ENCODE measurements at places on chromosomes 11 and 22.

- DNase-seq, result no peak
These were observed 77.6 kb downstream of the MYO7A start for GRCh38 chr11:77205467-77206263.

- DNase-seq, result no peak
These were observed 1.8 kb upstream of the AIFM3 start for GRCh38 chr22:20965104-20965887.

GRCh38 chr11:65448418-65449105 is 26.0 kb downstream of the NEAT1 start:
- DNase-seq, result no peak

DNA sequence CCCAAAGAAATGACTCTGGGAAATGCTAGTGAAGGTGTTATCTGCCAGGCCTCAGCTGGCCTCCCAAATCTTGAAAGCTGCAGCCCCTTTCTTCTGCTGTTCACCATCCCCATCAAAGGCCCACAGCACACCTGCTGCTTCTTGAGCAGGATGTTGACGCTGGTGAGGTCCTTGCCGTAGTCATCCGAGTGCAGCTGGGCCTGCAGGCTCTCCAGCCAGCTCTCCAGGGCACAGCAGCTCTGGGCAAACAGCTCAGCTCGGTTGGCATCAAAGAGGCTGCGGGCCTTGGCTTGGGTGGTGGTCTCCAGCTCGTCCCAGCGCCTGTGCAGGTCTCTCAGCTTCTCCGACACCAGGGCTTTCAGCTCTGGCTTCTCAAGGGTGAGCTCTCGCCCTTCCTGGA is 18.5 kb upstream of the RBM4B start:
- DNase-seq, result no peak

DNA sequence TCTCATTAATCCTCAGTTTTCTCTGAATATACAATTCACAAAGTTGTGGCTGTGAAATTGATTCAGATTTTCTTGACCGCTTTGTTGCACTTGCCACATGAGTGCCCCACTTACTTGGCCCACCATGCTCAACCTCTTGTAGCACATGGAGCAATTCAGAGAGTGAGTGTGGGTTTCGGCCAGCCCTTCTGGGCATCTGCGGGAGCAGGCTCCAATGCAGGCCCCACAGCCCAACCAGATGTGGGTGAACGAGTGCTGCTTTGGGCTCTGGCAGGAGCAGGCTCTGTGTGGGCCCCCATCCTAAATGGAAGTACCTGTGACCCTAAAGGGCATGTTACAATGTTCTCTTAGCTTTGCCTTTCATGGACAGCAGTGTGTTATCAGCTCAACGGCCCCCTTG is 2338.6 kb downstream of the LRRC4C start:
- no peak for DNase-seq

GRCh38 chr11:47987310-47987709 is 7.0 kb downstream of the PTPRJ start:
- DNase-seq, result no peak

DNA sequence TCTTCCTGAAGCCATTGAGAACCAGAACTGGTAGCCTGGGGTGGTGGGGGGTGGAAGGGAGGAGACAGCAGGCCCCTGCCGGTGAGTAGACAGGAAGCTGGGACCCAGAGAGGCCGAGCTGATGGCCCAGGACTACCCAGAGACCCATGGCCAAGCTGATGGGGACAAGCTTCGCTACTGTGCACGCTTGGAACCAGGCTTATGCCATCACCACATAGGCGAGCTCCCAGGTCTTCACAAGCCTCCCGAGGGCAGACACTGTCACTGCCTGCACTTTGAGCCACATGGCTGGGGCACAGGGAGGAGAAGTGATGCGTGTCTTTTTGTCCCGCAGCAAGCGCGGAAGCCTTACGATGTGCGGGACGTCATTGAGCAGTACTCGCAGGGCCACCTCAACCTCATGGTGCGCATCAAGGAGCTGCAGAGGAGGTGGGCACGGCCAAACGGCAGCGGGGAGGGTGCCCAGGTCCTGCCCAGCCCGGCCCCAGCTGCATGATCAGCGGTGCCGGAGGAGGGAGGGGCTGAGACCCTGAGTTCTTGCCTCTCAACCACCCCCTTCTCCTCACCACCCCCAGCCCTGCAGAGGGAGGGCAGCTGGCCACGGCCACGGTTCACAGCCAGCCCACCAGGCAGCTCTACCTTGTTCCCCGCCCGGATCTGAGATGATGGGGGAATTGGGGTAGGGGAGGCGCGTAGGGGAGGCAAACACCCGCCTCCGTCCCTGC is 76.0 kb upstream of the KCNQ1OT1 start:
- no peak for DNase-seq

GRCh38 chr11:11324090-11324489 is 29.0 kb downstream of the CSNK2A3 start:
- DNase-seq, result no peak

DNA sequence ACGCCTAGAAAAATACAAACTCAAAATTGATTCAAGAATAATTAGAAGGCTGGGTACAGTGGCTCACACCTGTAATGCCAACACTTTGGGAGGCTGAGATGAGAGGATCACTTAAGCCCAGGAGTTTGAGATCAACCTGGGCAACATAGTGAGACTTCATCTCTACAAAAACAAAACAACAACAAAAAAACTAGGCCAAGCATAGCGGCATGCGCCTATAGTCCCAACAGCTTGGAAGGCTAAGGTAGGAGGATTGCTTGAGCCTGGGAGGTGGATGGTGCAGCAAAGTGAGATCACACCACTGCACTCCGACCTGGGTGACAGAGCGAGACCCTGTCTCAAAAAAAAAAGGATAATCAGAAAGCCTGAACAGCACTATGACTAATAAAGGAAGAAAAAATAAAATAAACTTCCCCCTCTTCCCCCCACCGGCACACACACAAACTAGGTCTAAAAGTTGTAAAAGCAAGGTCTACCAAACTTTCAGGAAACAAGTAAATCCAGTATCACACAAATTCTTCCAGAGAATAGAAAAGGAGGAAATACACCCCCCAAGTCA is 35.8 kb downstream of the RRAS2 start:
- no peak for DNase-seq

DNA sequence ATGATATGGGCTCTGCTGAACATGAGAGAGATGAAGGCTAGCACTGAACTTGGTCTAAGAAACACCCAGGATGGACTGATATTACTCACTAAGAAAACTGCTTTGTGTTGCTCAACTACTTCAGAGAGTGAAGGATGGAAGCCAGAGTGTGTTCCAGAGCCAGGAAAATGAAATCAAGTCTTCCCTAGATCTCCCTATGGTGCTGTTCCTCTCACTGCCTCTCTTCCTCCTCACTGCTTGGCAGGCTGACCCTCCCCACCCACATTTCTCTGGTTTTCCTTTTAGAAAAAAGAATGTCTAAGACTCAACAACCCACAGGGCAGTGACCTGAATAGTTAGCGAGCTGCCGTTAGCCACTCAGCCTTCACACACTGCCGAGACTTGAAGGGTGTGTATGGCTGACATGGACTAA is 65.6 kb downstream of the CCDC81 start:
- peak; percentile 41 for DNase-seq

DNA sequence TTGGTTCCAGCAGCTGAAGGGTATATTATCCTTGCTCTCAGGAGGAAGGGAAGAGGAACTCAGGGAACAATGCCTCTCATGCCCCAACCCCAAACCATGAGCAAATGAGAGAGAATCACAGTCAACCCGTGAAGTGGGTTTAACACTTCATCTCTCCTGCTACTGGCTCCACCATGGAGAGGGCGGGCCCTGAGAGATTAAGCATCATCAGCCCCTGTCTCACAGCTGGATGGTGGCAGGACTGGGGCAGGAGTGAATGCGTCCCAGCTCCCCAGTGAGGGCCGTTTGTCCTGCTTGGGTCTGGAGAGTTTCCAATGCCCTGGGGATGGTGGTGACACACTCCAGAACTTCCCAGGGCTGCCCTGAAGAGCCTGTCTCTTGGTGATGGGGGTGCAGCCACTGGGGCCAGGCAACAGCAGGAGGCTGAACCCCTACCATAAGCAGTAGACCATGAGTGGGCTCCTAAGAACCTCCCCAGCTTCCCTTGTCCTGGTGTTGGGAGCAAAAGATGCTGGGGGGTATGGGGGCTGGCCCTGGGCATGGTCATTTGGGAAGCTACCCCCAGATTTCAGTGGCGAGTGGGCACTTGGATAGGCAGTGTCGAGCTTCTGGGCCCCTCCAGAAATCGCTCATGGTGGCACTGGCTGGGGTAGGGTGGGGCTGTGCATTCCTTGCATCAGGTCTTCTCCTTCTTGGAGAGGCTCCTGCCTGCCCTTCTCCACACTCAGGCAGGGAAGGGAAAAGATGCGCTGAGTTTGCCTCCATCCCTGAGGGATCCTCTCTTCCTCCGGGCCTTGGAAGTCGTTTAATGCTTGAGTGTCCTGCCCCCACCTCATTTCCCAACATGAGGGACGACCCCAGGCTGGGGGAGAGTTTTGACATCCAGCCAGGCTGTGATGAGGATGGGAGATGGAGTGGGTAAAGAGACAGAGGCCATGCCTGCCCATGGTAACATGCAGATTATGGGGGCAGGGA is 157.5 kb downstream of the ST3GAL4 start:
- DNase-seq, result no peak

GRCh38 chr22:48647606-48648515 is 1179.8 kb downstream of the BRD1 start:
- DNase-seq, result no peak

DNA sequence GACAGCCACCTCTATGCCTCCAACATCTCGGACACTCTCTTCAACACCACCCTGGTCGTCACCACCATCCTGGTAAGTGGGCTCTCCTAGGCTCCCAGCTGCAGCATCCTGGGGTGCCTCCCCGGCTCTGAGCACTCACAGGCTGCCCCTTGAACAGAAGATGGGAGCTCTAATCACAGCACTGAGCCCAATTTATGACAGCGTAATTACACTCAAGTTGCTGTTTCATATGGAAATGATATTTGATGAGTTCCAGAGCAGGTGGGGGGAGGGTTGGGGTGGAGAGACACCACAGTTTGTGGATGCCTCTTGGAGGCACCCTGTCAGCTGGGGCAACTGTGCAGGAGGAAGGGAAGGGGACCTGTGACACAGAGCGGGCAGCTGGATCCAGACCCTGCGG is 125.3 kb upstream of the TBCEL start:
- no peak for DNase-seq

- DNase-seq, result no peak
These were observed 71.8 kb downstream of the PIWIL4 start for GRCh38 chr11:94638902-94639373.

- no peak for DNase-seq
These were observed 65.0 kb upstream of the HMGXB4 start for GRCh38 chr22:35192129-35192918.
